NCI-H748 treated with DMSO at 0.1 percent for 48 hours (cell line): ENCODE measurements at places on chromosomes 1 and 21.

DNA sequence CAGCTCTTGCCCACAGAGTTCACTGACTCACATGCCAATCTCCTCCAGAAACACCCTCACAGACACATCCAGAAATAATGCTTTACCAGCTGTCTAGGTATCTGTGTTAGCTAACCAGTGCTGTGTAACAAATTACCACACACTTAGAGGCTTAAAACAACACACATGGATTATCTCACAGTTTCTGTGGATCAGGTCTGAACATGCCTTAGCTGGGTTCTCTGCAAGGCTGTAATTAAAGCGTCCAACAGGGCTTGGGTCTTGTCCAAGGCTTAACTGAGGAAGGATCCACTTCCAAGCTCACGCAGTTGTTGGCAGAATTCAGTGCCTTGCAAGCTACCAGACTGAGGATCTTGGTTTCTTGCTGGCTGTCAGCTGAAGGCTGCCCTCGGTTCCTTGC is 92.5 kb upstream of the RGS4 start:
- no peak for DNase-seq

DNA sequence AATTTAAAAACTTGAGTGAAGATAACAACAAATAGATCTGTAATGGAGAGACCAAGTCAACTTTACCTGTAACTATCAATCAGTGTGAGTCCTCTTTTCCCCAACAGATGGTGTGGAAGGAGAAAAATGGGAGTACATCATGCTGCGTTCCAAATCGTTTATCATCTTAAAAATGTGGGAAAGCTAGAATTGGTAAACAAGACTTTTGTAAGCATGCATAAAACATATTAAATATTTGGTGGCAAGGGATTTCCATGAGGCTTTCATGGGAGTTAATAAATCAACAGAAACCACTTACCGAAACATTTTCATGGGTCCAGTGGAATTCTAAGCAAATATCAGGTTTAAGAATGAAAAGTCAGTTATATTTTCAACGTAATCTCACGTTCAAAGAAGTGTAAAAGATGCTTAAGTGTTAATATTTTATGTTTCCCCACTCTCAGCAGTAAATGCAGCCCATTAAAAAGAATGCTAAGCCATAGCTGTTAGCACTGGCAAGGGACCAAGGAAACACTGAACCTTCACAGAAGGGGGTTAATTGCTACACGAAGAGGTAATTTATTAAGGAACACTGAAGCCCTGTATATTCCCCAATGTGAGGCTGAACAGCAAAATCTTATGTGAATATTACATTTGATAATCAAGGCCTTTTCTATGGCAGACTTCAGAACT is 117.0 kb downstream of the ZC3H11B start:
- peak; percentile 6 for DNase-seq

- DNase-seq, result no peak
These were observed 30.8 kb downstream of the DUSP10 start for GRCh38 chr1:221711063-221711577.

DNA sequence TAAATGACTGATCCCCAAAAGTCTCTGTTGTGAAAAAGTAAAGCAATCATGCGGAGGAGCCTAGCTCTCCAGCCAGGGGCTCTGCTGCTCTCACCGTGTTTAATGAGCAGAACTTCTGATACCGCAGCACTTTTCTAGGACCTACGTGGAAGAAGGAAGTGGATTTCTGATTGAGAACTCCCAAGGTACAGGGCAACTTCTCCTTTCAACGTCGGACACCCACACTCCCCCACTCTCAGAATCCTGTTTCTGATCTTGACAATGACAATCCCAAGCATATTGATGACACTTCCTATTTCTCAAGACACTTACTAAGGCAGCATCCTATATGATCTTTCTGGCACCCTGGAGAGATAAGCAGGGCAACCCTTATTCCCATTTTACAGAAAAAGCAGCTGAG is 78.4 kb downstream of the PROX1 start:
- DNase-seq, result no peak

GRCh38 chr1:31013187-31013864 is 52.2 kb downstream of the PUM1 start:
- peak; percentile 77 for DNase-seq
